ENCODE measurements at places on chromosomes 5 and 9.

GRCh38 chr5:90921418-90921973 is 362.9 kb downstream of the ADGRV1 start:
- no peak for DNase-seq

- no peak for DNase-seq
Observed at GRCh38 chr5:158822099-158822498, 277.6 kb downstream of the EBF1 start.

DNA sequence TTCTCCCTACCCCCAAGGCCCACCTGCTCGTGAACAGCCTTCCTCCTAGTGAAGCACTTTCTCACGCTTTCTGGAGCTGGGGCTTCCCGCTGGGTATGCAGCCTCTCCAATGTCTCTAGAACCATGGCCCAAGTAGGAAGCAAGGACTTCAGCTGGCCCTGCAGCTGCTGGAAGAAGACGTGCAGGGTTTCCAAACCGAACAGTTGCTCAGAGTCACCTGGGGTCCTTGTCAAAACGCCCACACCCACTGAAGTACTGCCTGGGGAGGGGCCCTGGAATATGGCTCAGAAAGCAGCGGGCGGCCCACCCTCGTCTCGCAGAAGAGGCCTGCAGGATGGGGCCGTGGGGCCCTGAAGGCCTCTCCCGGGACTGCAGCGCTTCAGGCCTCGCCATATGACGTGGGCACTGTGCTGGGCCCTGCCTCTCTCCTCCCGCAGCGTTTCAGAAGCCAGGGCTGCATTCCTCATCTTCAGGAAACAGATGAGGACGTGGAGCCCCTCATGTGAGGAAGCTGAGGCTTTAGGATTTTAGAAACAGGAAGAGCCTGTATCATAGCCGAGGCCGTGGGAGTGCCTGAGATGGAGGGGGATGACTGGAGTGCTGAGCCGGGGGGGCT is 116.0 kb upstream of the LMX1B start:
- no peak for DNase-seq

DNA sequence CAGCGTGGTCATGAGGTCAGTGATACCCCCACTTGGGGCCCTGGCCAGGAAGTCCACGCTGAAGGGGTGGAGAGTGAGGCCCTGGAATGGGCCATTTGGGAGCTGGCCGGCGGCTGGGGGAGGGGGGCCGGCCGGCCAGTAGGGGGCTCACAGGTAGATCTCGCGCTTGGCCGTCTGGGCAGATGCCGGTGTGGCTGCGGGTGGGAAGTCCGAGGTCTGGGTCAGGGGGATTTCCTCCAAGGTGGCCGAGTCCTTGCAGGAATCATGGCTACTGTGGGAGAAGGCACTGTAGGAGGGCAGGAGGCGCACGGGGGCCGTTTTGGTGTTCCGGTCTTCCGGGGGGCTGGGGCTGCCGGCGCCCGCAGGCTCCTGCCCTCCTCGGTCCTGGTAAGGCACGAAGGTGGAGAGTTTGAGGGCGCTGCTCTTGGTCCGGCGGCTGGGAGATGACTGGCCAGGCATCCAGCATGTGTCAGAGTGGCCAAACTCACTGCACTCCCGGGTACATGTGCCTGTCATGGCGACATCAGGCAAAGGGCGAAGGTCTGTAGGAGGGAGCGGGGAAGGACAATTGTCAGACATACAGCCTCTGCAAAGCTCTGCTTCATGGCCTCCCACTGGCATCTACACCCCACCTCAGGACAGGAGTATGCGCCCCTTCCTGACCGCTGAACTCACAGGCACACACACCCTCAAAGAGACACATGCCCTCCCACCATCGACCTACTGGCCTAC is 24.1 kb downstream of the PCDH1 start:
- DNase-seq, result no peak

DNA sequence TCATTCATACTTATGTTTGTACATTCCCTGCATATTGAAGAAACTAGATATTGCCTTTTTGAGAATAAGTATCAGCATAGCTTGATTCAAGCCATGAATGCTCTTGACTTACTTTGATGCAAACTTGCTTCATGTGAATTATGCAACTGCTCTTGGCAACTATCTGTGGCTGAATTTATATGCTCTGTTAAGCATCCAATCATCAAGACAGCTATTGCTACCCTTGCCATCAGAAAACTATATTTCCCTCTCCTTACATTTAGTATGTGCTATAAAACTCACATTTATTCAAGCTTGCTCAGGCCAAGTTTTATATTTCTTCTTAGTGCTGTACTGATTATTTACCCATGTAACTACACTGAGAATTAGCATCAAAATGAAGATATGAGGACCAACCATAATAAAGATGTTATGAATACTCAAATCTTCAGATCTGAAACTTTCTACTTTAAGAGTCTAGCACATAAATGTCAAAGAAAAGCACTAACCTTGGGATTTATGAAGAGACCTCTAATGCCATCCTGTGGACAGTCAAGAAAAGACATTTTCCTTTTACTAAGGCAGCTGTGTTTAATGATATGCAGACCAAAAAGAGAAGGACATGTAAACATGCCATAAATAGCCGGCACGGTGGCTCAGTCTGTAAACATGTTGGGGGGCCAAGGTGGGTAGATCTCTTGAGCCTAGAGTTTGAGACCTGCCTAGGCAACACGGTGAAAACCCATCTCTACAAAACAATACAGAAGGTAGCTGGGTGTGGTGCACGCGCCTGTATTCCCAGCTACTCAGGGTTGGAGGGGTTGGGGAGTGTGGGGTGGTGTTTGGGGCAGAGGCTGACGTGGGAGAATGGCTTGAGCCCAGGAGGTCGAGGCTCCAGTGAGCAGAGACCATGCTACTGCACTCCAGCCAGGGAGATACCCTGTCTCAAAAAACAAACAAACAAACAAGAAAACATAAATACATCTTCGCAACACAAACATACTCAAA is 267.0 kb upstream of the TYRP1 start:
- no peak for DNase-seq

- DNase-seq, result no peak
Observed at GRCh38 chr5:59401637-59402036, 491.9 kb downstream of the PDE4D start.
